Stimulated activated CD4-positive, alpha-beta T cell treated with anti-CD3 and anti-CD28 coated beads, Interleukin-4, amount 100 ng/mL, for 1 hour (primary cell): ENCODE measurements at places on chromosomes 5 and 9.

DNA sequence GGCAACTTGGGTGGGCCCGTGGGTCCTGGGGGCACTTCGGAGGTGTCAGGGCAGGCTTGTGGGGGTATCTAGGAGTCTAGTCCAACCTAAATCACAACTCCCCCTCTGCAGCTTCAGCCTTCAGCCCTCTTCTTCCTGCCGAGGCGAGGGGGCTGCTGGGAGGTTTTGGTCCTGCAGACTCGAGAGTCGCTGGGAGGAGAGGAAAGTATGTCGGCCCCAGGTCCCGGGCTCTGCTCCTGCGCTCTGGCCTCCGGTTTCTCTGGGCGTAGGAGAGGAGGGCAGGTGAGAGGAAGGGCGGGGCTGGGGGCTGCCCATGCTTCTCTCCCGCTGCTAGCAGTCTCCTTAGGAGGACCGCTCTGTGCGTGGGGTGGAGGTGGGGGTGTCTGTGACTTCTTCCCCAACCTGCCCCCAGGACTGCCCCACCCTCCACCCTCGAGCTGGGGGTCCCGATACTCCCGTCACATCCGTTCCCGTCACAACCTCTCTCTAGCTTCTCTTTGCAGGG, 139.8 kb upstream of the COL5A1 start:
- DNase-seq = no peak

- DNase-seq = no peak
Observed at GRCh38 chr9:89372979-89373378, 54.7 kb downstream of the SECISBP2 start.

- DNase-seq = no peak
Observed at GRCh38 chr5:109406719-109407118, 3.1 kb downstream of the PJA2 start.

DNA sequence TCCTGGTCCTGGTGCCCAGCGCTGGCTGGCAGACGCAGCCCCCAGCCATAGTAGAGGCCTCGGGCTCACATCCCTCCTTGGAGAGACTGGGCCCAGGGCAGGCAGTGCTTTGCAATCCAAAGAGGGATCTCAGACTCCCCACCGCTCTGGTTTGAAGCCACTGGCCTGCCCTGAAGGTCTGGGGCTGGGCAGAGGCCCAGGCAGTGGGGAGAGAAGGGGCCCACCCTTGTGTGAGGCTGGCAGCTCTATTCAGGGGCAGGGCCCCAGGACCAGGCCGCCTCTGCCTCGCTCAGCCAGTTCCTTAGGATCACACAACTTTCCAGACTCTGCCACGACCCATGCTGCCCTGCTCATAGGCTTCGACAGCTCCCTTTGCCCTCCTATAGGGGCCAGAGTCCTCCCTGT, 10.7 kb upstream of the SEC16A start:
- no peak for DNase-seq

- DNase-seq = no peak
Observed at GRCh38 chr5:65819905-65820240, 97.9 kb downstream of the NLN start.
